Glomerular endothelial cell (primary cell): ENCODE measurements at places on chromosomes 1 and 21.

- no peak for DNase-seq
Observed at GRCh38 chr1:169604781-169605560, 18.7 kb upstream of the F5 start.

DNA sequence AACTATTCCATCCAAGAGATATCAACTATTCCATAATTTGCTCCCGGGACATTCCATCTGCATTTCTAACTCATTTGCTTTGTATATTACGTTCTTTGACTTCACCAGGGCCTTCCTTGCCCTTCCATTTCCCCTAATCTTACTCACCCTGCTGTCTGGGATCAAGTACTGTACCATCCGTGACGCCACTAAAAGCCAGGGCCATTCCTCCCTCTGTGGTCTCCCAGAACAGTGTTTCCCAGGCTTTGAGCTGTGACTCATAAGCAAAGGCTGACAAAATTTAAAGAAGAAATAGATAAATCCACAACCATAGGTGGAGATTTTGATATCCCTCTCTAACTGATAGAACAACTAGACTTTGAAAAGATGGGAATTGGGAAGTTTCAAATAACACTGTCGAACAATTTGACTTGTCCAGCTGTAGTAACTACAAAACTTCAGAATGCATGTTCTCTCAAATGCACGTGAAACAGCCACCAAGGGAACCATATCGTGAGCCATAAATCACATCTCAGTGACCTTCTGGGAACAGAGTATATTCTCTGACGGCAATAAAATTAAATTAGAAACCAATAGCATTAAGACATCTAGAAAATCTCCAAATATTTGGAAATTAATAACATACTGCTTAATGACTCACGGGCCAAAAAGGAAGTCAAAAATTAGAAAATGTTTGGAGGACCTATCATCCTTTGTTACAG, 501.0 kb downstream of the SETD4 start:
- no peak for DNase-seq

DNA sequence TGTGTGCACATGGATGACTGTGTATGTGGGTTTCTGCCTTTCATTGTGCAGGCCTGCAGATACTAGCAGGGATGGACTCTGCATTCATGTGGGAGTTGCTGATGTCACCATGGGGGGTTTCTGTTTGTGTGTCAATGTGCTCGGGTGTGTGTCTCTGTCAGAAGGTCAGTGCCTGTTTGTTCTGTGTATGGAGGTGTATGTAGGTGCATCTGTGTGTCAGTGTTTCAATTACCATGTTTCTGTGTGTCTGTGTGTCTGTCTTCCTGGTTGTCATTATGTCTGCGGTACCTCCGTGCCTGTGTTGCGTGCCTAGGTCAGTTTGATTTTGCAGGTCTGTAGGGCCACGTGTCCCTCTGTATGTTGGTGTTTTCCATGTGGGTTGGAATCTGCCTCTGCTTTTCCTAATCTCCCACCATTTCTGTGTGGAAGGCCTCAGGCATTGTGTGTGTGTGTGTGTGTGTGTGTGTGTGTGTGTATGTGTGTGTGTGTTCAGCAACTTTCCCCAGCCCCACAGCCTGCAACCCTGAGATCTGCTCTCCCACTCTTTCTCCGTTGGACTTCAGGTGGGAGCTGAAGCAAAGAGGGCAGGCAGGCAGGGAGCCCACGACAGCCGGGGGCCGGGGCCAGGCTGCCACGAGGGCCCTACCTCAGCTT, 36.7 kb upstream of the WASF2 start:
- no peak for DNase-seq

- no peak for DNase-seq
Observed at GRCh38 chr1:25765923-25766589, 33.9 kb upstream of the SELENON start.

- DNase-seq, result no peak
Observed at GRCh38 chr1:244450597-244451538, 841 bp downstream of the ADSS2 start.

DNA sequence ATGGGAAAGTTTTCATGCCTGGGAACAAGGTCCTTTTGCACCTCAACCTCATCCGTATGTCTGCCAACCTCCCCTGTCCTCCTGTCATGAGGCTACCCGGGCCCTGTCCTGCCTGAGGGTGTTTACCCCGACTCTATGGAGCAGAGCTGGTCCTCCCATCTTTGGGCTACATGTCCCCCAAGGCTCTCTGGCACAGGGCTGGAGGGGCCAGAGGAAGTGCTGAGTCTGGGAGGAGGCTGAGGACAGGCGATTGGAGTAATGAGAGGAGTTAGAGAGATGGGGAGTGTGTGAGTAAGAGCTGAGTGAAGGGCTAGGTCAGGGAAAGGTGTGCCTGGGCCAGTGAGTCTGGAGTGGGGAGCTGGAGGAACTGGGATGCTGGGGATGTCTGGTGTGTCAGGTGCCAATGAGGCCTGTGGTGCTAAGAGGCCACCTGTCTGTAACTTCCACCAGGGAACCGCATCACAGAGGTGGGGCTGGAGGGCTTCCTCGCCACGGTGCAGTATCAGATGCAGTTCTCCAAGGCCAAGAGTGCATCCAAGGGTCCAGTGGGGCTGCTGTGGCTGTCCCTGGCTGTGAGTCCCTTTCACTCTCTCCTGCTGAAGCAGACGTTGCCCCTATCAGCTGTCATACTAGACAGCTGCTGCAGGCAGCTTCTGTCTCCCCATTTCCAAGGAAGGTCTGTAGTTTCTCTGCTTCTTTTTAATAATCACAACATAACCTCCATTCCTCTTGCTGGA, 11.7 kb downstream of the LRRC71 start:
- no peak for DNase-seq

DNA sequence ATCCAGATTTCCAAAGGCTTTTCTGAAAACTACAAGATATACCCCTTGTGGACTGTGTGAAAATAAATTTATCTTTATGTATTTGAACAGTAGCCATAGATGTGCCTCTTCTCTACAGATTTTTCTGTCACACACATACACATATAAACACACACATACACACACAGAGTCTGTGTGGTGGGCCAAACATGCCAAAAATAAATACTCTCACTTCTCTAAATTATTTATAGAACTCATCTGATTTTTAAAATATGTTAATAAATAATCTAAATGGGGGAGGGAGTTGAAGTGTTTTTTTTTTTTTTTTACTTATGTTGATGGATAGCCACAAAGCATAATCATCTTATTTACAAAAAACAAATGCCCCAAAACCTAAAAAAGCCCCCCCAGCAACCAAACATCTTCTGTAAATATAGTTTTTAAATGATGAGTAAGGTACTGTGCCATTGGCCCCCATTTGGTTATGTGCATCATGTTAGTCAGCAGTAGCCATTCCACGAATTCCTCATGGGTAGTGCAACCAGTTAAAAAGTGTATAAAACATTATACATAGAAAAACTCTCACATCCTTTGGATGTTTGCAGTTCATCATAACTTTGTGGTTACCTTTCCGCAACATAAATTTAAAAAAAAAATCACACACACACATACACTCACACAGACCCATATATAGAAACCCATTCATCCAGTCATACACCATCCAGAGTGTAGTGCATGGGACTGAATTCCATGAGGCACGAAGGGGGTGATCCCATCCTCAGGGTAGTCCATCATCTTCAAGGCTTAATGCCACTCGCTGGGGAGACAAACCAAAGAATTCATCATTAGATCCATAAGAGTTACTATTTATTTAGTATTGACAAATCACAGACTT, 8.2 kb upstream of the MAGOH start:
- no peak for DNase-seq

DNA sequence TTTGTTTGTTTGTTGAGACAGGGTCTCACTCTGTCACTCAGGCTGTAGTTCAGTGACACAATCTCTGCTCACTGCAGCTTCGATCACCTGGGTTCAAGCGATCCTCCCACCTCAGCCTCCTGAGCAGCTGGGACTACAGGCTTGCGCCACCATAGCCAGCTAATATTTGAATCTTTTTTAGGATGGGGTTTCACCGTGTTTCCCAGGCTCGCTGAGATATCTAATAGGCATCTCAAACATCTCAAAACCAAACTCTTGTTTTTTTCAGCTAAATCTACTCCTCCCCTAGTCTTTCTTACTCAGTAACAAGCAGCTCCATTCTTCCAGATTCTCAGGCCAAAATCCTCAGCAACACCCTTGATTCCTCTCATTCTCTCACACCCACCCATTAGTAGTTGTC, 22.0 kb upstream of the SRRM1 start:
- DNase-seq, result no peak

- DNase-seq, result no peak
Observed at GRCh38 chr1:156616463-156616862, 2.8 kb upstream of the HAPLN2 start.

DNA sequence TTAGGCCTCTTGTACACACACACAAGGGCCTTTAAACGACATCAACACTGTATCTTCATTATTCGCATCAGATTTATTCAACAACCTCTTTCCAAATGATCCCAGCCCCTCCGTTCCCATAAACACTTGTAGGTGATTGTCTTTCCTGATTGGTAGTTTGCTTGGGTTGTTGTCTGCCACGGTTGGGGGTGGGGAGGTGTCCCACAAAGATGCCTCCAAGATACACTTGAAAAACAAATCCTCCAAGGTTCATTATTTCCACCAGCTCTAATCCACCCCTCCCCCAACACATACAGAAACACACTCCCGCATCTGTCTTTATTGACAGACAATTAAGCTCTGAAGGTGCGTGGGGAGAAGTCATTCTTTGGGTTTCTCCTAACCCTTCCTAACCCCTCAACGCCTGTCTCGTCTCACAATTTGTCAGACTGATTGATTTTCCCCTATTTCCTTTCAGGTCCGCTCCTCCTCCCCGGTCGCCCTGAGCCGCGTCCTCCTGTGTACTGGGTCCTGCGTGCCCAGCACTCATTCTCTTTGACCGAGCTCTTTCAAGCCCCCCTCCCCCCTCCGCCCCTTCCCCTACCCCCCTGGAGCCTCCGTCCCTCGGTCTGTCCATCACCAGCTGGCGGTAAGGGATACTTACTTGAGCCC, 1.4 kb downstream of the WDR26 start:
- no peak for DNase-seq

DNA sequence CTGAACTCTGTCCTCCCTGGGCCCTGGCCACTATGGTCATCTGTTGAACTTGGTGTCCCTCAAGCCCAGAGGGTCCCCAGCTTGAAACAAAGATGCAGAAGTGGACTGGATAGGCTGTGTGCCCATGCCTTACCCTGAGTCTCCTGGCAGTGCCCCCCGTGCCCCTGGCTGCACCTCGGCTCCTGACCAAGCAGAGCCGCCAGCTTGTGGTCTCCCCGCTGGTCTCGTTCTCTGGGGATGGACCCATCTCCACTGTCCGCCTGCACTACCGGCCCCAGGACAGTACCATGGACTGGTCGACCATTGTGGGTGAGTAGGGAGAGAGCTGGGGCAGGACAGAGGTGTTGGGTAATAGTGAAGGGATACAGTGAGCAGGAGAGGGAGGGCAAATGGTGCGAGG, 10.7 kb downstream of the TIE1 start:
- no peak for DNase-seq
